ENCODE measurements at places on chromosomes 7 and 10.

GRCh38 chr10:50464004-50464409 is 159.7 kb downstream of the SGMS1 start:
- no peak for DNase-seq

- no peak for DNase-seq
Measured at GRCh38 chr10:6928586-6928985, 348.5 kb upstream of the PRKCQ start.

- no peak for DNase-seq
Measured at GRCh38 chr10:4725917-4726606, 99.9 kb upstream of the AKR1E2 start.

GRCh38 chr7:116776610-116777289 is 85.6 kb upstream of the CAPZA2 start:
- DNase-seq = no peak

DNA sequence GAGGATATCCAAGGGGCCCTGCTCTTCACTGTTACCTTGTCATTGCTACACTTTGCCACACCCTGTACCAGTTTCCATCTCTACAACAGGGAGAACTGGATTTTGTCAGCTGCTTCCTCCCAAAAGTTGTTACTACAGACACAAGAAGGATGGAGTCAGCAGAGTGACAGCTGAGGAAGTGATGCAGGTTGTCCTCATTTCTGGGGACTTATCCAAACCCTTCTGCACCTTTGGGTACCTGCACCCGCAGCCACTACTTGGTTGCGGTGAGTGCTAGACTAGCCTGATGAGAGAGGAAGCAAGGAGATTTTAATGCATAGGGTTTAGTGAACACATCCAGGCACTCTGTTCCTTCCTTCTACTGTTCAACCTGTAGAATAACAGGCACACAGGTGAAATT is 281.0 kb downstream of the RPS24 start:
- DNase-seq = no peak

DNA sequence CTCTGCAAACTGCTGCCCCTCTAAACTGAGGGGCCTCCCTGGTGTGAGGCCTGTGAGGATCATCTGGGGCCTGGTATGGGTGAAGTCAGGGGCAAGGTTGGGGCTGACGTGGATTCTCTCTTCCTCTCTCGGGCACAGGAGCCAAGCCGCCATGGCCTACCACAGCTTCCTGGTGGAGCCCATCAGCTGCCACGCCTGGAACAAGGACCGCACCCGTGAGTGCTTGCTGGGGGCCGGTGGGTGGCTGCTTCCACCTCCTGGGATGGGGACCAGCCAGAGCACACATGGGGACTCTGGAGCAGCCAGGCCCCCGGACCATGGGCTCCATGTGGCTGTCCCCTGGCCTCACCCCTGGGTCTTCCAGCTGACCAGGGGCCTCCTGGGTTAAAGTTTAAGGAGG is 11.0 kb downstream of the ARPC1B start:
- no peak for DNase-seq

DNA sequence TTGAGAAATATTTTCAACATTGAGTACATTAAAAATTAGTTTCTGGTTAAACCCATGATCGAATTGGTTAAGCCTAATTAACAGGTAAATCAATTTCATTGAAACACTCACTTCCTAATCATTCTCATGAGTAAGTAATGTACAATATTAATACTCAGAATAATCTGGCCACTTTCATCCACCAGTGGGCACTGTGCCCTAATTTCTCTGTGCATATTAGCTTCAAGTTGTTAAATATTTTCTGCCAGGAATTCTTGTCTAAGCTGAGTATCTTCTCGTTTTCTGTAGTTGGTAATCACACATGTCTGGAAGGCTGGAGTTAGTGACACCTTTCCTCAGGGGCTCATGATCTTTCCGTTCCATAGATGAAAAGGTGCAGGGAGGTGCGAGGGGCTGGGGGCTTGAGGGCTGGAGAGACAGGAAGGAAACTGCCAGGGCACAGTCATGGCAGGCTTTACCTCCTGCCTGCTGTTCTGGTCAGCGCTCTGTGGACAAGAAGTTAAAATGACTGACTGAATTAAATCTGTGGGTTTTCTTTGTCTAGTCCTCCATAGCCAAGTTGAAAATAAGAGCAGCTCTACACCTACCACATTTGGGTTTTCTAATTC is 71.9 kb downstream of the WIPF3 start:
- DNase-seq = no peak

DNA sequence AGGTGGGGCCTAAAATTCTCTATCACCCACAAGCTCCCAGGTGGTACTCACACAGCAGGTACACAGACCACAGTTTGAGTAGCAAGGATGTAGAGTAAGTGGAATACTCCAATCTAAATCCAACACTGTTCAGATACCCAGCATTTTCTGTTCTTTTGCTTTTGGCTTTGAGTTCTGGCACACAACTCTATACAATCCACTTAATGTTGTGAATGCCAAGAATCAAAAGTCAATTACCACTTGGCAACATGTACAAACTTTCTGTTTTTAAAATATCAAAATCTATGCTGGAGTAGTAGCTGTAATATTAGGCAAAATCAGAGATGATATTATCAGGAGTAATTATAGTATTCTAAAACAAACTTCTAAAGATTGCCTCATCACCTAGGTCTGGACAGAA is 133.4 kb upstream of the LRRTM3 start:
- DNase-seq = no peak

- no peak for DNase-seq
Measured at GRCh38 chr7:51139796-51140195, 176.8 kb downstream of the COBL start.

DNA sequence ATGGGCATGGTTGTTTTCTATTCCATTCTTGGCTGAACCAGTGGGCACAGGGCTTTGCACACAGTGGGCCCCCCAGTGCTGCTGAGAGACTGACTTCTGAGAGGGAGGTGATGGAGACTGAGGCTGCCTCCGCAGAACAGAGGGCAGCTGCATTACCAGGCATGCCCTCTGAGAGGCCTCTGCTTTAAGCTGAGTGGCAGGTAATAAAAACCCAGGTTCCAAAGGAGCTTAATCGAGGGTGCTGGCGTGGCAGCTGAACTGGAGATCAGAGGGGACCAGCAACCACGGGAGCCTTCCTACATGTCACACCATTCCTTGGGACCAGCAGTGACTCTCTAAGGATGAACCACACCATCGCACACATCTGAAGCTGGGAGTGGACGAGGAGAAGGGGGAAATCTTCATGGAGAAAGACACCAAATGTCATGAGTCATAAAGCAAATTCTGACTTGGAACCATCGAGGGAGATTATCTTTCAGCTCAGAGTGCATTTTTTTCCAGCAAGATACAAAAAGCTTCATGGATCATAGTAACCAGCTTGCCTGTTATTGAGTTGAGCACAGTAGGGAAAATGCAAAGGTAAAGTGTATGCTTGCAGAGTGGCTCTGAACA is 24.6 kb downstream of the HIPK2 start:
- DNase-seq = no peak

- DNase-seq = no peak
Measured at GRCh38 chr10:29710128-29710527, 75.4 kb upstream of the SVIL start.

GRCh38 chr10:49039409-49039808 is 75.9 kb downstream of the VSTM4 start:
- DNase-seq = no peak

DNA sequence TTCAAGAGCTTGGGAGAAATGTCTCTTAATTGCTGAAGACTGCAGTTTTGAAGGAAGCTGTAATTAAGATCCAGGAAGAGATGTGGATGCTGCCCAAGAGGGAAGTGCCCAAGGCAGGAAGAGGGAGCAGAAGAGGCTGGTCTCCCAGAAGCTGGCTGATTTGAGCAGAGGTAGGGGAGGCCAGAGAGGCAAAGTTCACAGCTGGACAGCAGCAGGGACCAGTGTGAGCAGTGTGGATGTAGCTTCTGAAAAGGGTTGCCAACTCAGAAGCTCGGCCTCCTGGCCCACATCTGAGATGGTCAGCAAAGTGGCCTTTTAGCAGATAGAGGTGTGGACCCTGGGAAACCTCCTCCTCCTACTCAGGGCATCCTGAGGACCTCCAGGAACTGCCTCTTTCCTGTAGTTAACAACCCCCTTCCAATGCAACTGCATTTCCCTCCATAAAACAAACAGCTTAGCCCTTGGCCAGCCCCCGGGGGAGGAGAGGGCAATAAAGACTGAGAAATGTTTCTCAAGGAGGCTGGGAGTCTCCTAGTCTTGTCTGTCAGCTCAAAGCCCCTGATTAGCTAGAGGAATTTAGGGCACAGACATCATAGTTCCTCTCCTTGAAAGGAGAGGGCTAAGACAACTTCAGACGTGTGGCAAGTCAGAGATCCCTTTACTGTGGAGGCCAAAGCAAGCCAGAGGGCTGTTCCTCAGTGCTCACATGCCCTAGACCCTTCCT is 69.5 kb downstream of the PAX2 start:
- no peak for DNase-seq

DNA sequence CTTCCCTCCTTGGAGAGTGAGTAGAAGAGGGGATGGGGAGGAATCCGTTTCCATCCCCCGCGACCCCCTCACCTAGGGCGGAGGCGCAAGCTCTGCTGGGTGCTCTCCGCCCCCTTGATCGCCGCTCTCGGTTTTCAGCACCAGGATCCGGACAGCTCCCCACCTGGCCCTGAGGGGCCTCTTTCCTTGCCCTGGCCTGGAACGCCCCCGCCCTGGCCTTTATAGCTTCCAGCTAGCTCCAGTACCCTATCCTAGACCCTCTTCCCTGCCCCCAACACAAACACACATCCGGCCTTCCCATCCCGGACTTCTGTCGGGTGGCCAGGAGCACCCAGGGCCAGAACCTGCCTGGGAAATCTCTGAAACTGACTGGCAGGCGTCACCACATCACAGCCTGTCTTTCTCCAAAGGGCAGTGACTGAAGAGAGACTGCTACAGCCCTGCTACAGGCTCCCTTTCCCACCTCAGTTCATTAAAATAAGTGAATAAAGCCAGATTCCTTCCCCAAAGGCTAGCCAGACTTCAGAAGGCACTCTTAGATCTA is 72.3 kb upstream of the LEP start:
- no peak for DNase-seq

DNA sequence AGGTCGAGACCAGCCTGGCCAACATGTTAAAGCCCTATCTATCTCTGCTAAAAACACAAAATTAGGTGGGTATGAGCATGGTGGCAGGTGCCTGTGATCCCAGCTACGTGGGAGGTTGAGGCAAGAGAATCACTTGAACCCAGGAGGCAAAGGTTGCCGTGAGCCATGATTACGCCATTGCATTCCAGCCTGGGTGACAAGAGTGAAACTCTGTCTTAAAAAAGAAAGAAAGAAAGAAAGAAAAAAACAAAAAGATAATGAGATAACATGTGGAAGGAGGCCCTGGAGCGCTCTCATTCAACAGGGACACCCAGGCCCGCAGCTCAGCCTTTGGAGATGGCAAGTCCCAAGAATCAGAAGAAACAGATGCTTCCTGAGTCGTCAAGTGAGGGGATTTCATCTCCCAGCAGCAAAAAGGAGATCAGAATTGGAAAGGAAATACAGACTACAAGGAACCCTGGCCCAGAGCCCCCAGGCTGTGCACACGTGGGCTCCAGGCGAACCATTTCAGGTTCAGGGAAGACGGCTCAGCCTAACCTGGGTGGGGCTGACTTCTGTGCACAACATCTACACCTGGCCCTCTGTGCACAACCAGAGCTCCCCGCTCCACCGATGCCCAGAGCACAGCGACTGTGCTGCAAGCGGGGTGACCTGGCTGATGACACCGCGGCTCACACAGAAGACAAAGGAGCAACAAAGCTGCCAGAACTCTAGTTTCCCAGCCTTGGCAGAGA is 33.3 kb downstream of the GNA12 start:
- DNase-seq = no peak

DNA sequence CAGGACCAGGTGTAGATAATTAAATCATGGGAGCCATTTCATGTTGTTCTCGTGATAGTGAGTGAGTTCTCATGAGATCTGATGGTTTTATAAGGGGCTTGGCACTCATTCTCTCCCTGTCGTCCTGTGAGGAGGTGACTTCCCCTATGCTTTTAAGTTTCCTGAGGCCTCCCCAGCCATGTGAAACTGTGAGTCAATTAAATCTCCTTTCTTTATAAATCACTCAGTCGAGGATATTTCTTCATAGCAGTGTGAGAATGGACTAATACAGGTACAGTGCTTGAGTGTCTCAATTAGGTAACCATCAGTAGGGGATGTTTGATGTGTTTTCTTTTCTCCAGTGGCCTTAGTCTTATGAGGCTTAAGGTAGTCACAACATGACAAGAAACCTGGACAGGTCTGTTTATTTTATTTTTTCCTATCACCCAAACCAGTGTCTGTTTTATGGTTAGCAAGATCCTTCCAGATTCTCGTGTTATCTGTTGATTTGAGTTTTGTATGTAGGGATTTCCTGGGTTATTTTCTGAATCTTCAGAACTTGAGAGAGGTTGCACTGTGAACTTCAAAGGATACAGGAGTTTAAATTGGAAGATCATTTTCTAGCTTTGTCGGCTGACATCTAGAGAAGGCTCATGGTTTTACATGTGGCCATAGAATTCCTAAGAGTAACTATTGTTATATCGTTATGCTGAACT is 32.1 kb downstream of the UMAD1 start:
- DNase-seq = no peak

GRCh38 chr7:146661435-146661834 is 544.8 kb downstream of the CNTNAP2 start:
- no peak for DNase-seq

DNA sequence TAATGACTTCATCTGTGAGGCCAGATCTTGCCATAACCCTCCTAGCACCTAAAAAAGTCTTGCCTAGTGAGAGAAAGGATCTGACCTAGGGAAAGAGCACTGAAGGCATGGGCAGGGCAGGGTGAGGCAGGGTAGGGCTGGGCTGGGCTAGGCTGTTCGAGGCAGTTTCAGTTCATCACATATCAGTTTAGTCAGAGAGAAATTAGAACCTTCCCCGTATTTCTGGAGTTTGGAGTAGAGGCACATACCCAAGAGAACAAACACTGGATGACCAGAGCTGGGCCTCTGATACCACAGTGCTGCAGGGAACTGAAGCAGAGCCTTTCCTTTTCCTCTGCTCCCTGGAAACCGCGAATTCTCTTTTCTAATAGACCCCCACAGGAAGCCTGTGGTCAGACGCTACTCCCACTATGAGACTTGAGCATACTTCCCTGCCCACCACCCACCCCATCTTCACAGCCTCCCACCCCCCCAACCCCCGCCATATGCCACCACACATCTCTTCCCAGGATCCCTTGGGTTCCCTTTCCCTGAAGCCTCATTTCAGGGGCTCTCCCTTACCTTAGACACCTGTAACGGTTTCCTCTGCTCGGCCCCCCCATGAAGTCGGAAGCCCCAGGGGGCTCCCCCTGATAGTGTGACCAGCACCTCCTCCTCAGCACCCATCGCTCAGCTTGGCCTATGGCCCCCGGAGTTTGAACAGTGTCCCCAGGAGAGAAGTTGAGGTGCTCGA is 406 bp downstream of the SYNPO2L start:
- DNase-seq = no peak

DNA sequence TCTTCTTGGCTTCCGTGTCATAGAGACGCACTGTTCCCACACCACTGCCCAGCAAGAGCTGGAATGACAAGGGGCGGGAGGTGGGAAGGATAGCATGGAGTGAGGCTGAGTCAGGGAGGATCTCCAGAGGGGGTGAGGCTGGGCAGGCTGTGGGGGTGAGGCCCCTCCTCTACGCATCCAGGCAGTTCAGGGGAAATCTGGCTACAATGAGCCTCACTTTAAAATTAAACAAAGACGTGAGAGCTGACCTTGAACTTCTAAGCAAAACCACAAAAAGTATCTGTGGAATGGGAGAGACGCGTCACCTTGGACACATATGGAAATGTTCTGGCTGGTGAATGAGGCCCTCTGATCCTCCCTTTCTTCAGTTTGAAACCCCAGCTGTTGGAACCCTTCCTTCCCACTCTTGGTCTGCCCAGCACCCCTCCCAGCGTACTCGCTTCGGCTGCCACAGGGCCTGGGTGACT is 17.7 kb downstream of the WDR91 start:
- no peak for DNase-seq

All from substantia nigra (tissue), 51 donors.